ENCODE measurements at places on chromosomes 3 and 15. TPM values are rescaled to one million over a fixed set of nuclear protein-coding genes. Genes with fewer than 3 reads are reported as not detected.

GRCh38 chr15:44069489-44069888 lies 125.6 kb downstream of the FRMD5 start:
- DNase-seq, result no peak

DNA sequence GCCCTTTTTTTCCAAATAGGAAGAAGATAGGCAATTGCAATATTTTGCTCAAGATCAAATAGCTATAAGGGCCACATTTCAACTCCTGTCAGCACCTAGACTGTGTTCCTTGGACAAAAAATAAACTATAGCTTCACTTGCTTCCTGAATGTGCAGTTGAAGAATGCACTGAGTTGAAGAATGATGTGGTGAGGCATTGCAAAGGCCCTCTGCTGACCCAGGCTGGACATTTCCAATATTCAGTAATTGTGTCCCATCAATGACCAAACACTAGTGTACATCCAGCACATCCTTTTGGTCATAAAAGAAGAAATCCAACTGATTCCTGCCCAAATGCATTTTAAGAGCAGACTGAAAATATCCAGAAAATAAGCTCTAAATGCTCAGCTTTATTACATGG lies 424.8 kb upstream of the TGFBR2 start:
- no peak for DNase-seq

GPR27 gene
- not detected for total RNA-seq

GRCh38 chr15:85589851-85590250 lies 204.9 kb downstream of the KLHL25 start:
- DNase-seq, result no peak

DNA sequence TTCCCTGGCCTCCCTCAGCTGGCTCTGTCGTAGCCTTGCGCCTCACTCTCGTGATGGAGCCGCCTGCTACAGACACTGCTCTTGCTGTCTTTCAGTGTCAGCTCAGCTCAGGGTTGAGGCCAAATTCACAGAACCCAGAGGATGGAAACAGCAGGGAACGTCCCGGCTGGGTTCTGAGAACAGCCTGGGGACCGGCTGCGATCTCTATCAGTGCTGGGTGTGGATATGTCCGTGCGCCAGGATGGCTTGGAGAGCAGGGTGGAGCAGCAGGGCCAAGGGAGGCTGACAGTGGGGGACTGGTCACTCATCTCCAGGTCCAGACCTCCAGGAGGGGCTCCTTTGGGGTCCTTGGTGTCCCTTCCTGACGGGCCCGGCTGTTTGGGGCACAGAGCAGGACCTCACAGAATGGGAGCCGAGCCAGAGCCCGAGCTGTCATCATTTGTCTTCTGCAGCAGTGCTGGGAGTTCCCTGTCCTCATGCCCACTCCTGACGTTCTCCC lies 18.4 kb downstream of the KLF15 start:
- no peak for DNase-seq

Data from M059J (cell line).